ENCODE measurements at places on chromosomes 6 and 20. TPM values are rescaled to one million over a fixed set of nuclear protein-coding genes. Genes with fewer than 3 reads are reported as not detected.
A peak's percentile ranks its signal among the peaks of the same experiment; 100 is the strongest.

GRCh38 chr6:38503032-38503773 lies 136.5 kb downstream of the BTBD9 start:
- H3K4me1 ChIP-seq: peaks cover under 1% of the 10 kb centered on the region
- DNase-seq: no peak
- H3K27ac ChIP-seq: no peak overlapping the region
- H3K4me3 ChIP-seq: no peak overlapping the region
- H3K27me3 ChIP-seq: no peaks in the 10 kb centered on the region
- no peaks in the 10 kb centered on the region for H3K36me3 ChIP-seq

GRCh38 chr6:71199736-71200135 lies 88.9 kb upstream of the OGFRL1 start:
- no peak overlapping the region for H3K4me3 ChIP-seq
- no peaks in the 10 kb centered on the region for H3K4me1 ChIP-seq
- no peaks in the 10 kb centered on the region for H3K36me3 ChIP-seq
- DNase-seq: no peak
- no peak overlapping the region for H3K27ac ChIP-seq

DNA sequence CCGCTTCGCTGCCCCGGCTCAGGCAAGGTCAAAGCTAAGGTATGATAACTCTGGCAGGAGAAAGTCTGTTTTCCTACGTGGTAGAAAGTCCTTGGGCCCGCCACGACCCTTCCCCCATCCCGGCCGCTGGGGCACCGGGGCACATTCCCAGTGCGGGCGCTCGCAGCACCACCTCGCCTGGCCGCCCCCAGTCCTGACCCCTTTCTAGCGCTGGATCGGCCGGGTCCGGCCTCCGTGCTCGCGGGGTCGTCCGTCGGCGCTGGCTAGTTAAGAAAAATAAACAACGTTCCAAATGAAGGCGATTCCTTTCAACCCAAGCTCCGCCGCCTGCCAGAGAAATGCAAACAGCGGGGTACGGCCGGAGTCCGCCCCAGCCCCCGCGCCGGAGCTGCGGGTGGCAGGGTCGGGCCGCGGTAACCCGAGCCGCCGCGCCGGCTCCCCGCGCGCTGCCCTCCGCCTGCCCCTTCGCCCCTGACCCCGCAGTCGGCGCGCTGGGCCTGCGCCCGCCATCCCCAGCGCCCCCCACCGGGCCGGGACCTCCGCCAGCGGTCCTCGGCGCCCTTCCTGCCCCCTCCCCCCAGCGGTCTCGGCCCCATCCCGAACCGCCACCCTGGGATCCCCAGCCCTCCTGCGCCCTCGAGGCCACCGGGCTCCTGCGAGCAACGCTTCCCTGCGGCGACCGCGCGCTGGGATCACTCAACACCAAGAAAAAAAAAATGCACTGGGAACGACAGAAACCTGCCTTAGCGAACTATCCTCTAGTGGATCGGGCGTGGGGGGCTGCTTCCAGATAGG lies 37.6 kb downstream of the NCR2 start:
- H3K4me1 ChIP-seq: peaks cover 25% of the 10 kb centered on the region
- H3K36me3 ChIP-seq: no peaks in the 10 kb centered on the region
- H3K27ac ChIP-seq: no peak overlapping the region
- DNase-seq: no peak

DNA sequence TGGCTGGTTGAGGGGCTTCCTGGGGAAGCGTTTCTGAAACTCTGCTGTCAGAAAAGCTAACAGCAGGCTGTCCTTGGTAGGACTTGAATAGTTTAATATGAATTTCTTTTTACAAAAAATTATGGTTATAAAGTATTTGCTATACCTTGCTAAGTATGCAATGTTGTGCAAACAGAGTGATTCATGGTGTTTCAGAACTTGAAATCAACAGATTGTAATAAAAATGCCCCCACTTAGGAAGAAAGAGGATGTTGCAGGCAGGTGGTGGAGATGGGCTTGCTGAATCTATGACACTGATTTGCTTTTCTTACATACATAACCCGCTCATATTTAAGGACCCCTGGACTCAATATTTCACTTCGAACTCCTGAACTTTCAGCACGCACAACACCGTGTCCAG lies 211.6 kb downstream of the THBS2 start:
- DNase-seq: no peak
- H3K4me3 ChIP-seq: no peak overlapping the region
- H3K27ac ChIP-seq: no peak overlapping the region
- no peaks in the 10 kb centered on the region for H3K27me3 ChIP-seq
- no peaks in the 10 kb centered on the region for H3K4me1 ChIP-seq

- no peak overlapping the region for H3K27ac ChIP-seq
- no peak overlapping the region for H3K4me3 ChIP-seq
- H3K36me3 ChIP-seq: no peaks in the 10 kb centered on the region
- no peak for DNase-seq
These were observed 80.7 kb upstream of the EEF1E1 start for GRCh38 chr6:8182902-8183665.

- no peaks in the 10 kb centered on the region for H3K27me3 ChIP-seq
- H3K36me3 ChIP-seq: no peaks in the 10 kb centered on the region
- peak; percentile 85 for DNase-seq
- H3K4me1 ChIP-seq: peaks cover 34% of the 10 kb centered on the region
- H3K4me3 ChIP-seq: peak overlapping the region; percentile 54
- H3K27ac ChIP-seq: peak overlapping the region; percentile 99
These were observed 131.9 kb upstream of the BTN3A2 start for GRCh38 chr6:26232940-26233648.

DNA sequence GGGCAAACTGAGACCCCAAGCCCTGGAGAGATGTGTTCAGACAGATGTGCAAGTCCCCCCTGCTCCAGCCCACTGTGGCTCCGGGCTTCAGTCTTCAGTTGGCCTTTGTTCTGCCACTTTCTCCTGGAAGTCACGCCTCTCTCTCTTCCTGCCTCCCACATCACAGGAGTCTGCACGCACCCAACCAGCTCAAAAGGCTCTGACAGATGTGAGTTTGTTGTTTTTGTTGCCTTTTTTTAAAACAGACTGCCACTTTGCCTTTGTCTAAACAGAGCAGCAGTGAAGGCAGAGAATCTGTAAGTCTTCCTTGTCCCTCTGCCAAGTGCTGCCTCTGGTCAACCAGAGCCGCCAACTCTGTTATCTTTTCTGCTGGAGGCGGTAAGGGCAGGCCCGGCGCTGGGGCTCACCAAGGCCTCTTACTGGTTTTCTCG lies 149.7 kb downstream of the TFAP2C start:
- H3K36me3 ChIP-seq: no peaks in the 10 kb centered on the region
- H3K4me3 ChIP-seq: no peak overlapping the region
- H3K27ac ChIP-seq: no peak overlapping the region
- no peaks in the 10 kb centered on the region for H3K4me1 ChIP-seq

- DNase-seq: no peak
- H3K4me1 ChIP-seq: no peaks in the 10 kb centered on the region
- no peak overlapping the region for H3K27ac ChIP-seq
- H3K36me3 ChIP-seq: no peaks in the 10 kb centered on the region
- no peaks in the 10 kb centered on the region for H3K27me3 ChIP-seq
These were observed 178.9 kb upstream of the HEY2 start for GRCh38 chr6:125570526-125570925.

GRCh38 chr6:42104095-42104803 lies 38.2 kb downstream of the C6orf132 start:
- peak; percentile 90 for DNase-seq
- H3K27me3 ChIP-seq: no peaks in the 10 kb centered on the region
- H3K27ac ChIP-seq: peak overlapping the region; percentile 47
- no peaks in the 10 kb centered on the region for H3K36me3 ChIP-seq
- peaks cover 19% of the 10 kb centered on the region for H3K4me1 ChIP-seq
- H3K4me3 ChIP-seq: peak overlapping the region; percentile 48

GRCh38 chr6:150452428-150453243 lies 83.8 kb downstream of the IYD start:
- H3K27me3 ChIP-seq: no peaks in the 10 kb centered on the region
- H3K27ac ChIP-seq: peak overlapping the region; percentile 83
- H3K36me3 ChIP-seq: no peaks in the 10 kb centered on the region
- DNase-seq: peak; percentile 82

- H3K27ac ChIP-seq: no peak overlapping the region
- no peaks in the 10 kb centered on the region for H3K36me3 ChIP-seq
- no peak overlapping the region for H3K4me3 ChIP-seq
- no peaks in the 10 kb centered on the region for H3K27me3 ChIP-seq
These were observed 214.4 kb downstream of the EYA2 start for GRCh38 chr20:47108994-47109393.

- no peak for DNase-seq
- H3K27me3 ChIP-seq: no peaks in the 10 kb centered on the region
- no peaks in the 10 kb centered on the region for H3K36me3 ChIP-seq
- no peak overlapping the region for H3K4me3 ChIP-seq
These were observed 24.8 kb upstream of the PBOV1 start for GRCh38 chr6:138242987-138243592.

DNA sequence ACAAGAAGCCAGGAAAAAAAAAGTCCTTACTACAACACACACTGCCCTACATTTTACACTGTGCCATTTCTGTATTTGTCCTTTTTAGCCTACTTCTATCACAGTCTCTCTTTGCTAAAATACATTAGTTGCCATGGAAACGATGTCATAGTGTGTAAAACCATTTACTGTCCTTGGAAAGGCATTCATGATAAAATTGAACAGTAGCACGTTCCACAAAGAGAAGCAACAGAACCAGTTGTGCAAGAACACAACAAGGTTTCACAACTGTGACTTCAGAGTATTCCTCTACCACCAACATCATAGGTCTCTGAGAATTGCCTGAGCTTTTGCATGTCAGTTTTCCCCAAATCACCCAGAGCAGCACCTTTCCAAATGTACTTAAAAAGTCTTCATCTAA lies 20.5 kb downstream of the FYN start:
- no peak overlapping the region for H3K27ac ChIP-seq
- no peaks in the 10 kb centered on the region for H3K27me3 ChIP-seq
- peaks cover 79% of the 10 kb centered on the region for H3K4me1 ChIP-seq
- DNase-seq: no peak
- no peak overlapping the region for H3K4me3 ChIP-seq
- no peaks in the 10 kb centered on the region for H3K36me3 ChIP-seq

GRCh38 chr20:21554985-21555384 lies 41.1 kb upstream of the NKX2-2 start:
- no peaks in the 10 kb centered on the region for H3K4me1 ChIP-seq
- no peaks in the 10 kb centered on the region for H3K36me3 ChIP-seq
- H3K4me3 ChIP-seq: no peak overlapping the region
- H3K27ac ChIP-seq: no peak overlapping the region
- H3K27me3 ChIP-seq: no peaks in the 10 kb centered on the region

- peak overlapping the region; percentile 72 for H3K4me3 ChIP-seq
- peaks cover 21% of the 10 kb centered on the region for H3K4me1 ChIP-seq
- peak overlapping the region; percentile 94 for H3K27ac ChIP-seq
- no peak for DNase-seq
- no peaks in the 10 kb centered on the region for H3K36me3 ChIP-seq
These were observed 607 bp downstream of the LYRM2 start for GRCh38 chr6:89637960-89638319.

GRCh38 chr6:33592595-33593413 lies 12.7 kb upstream of the BAK1 start:
- H3K36me3 ChIP-seq: no peaks in the 10 kb centered on the region
- peak overlapping the region; percentile 81 for H3K27ac ChIP-seq
- H3K4me1 ChIP-seq: peaks cover 70% of the 10 kb centered on the region
- DNase-seq: peak; percentile 94

- DNase-seq: no peak
- H3K27me3 ChIP-seq: no peaks in the 10 kb centered on the region
- H3K36me3 ChIP-seq: no peaks in the 10 kb centered on the region
- no peak overlapping the region for H3K4me3 ChIP-seq
- H3K4me1 ChIP-seq: no peaks in the 10 kb centered on the region
These were observed 156.4 kb upstream of the RREB1 start for GRCh38 chr6:6951355-6951754.

GRCh38 chr6:30691208-30691847 lies 544 bp upstream of the NRM start:
- no peak for DNase-seq
- peaks cover 36% of the 10 kb centered on the region for H3K4me1 ChIP-seq
- H3K27ac ChIP-seq: peak overlapping the region; percentile 99

GRCh38 chr6:44800171-44800783 lies 412.8 kb downstream of the CDC5L start:
- H3K4me3 ChIP-seq: no peak overlapping the region
- no peaks in the 10 kb centered on the region for H3K4me1 ChIP-seq
- DNase-seq: no peak

GRCh38 chr20:21391185-21391971 lies 5.9 kb downstream of the NKX2-4 start:
- peaks cover 14% of the 10 kb centered on the region for H3K4me1 ChIP-seq
- no peak overlapping the region for H3K4me3 ChIP-seq
- peaks cover 59% of the 10 kb centered on the region for H3K27me3 ChIP-seq
- peaks cover 37% of the 10 kb centered on the region for H3K36me3 ChIP-seq

DNA sequence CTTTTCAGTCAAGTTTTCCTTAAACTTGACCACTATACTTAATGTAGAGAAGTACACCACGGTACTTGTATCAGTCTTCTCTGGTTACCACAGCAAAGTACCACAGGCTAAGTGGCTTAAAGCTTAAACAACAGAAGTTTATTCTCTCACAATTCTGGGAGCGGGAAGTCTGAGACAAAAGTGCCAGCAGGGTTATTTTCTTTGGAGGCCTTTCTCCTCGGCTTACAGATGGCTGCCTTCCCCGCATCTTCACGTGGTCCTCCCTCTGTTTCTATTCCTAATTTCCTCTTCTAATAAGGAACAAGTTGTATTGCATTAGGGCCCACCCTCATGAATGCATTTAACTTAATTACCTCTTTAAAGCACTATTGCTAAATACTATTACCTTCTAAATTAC lies 258.0 kb downstream of the PLCB1 start:
- no peak for DNase-seq
- no peaks in the 10 kb centered on the region for H3K27me3 ChIP-seq
- H3K27ac ChIP-seq: no peak overlapping the region
- peaks cover 5% of the 10 kb centered on the region for H3K4me1 ChIP-seq
- no peak overlapping the region for H3K4me3 ChIP-seq

DNA sequence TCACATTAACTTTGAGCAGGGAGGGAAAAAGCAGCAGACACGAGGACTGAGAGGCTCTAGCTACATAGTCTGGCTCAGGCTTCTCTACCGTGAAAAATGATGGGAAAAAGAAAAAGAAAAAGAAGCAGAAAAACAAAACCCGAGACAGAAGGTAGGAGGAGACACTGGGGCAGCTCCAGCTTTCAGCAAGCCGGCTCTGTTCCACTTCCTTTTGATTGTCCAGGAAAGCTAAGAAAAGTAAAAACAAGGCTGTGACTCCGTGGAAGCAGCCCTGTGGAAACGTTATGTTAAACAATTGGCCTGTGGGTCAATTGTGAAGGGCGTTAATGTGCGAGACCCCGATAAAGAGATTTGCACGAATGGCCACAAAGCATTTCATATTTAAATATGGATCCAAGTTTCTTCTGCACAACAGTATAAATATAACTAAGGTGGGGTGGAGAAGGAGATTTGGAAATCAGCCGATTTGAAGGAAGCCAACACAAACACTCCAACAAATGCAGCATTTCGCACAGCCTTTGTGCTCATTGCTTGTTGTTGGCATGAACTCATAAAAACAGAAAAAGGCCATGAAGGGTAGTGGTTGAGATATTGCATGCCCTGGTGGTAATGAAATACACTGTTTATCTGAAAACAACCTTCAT lies 236.9 kb upstream of the JAG1 start:
- no peaks in the 10 kb centered on the region for H3K4me1 ChIP-seq
- DNase-seq: no peak
- H3K27ac ChIP-seq: no peak overlapping the region
- H3K27me3 ChIP-seq: no peaks in the 10 kb centered on the region
- no peaks in the 10 kb centered on the region for H3K36me3 ChIP-seq
- no peak overlapping the region for H3K4me3 ChIP-seq

Gene ROS1
- total RNA-seq: not detected

Gene ZSCAN12
- 9.1 TPM for total RNA-seq

Gene MRPS18B
- total RNA-seq: 42.5 TPM

Gene MEI4
- total RNA-seq: 0.26 TPM

Gene FAXC
- 0.21 TPM for total RNA-seq

Gene LY6G6C
- not detected for total RNA-seq

Gene METTL24
- 1.0 TPM for total RNA-seq

Gene NFATC2
- 40.1 TPM for total RNA-seq
